ENCODE measurements at places on chromosomes 3 and 15.

- DNase-seq = peak; percentile 32
Observed at GRCh38 chr3:42839616-42840015, 30.4 kb downstream of the ACKR2 start.

- DNase-seq = peak; percentile 40
Observed at GRCh38 chr15:78282324-78282723, 17.1 kb downstream of the SKIC8 start.

- no peak for DNase-seq
Observed at GRCh38 chr3:31392568-31392967, 140.2 kb upstream of the STT3B start.

DNA sequence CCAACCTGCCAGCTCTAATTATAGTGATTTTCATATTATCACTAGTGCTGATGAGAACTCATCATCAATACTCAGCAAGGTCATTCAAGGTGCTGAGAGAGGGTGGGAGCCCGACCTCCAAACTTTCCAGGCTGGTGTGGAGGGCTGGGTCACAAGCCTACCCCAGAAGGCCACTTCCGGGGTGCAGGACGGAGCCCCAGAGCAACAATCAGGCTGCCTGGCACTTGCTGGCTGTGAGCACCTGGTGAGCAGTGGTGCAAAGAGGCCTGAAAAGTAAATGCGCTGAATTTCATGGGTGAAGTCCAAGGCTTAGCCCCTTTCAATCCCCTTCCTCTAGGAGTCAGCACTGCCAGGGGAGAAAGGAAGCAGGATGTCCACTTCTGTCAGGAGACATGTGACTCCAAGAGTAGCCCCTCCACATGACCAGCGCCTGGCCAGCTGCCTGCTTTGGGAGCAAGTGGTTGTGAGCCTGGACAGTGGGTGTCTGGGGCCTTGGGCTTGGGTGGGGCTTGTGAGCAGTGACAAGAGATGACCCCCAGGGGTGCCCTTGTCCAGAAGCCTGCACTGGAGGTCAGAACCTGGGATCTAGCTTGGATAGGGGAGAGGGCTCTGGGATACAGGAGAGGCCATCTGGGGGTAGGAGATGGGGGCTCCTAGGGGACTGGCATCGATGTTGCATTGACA is 165.0 kb upstream of the TLE3 start:
- DNase-seq = no peak

DNA sequence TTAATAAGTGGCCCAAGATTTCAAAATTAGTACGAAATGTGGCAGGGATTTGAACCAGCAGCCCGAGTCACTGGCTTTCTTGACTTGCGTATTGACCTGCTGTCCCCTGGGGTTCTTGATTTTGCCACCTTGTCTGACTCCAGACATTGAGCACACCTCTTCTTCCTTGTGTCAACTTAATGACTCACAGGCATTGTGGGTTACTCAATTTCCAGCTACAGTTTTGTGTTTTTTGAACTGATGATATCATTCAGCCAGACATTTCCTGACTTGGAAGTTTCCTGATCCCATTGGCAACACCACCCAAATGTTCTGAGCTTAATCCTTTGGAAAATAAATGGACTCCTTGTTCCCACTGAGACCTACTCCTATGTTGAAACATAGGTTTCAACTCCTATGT is 64.2 kb downstream of the MOBP start:
- DNase-seq = peak; percentile 1

- DNase-seq = no peak
Observed at GRCh38 chr3:194315965-194316361, 35.2 kb downstream of the CPN2 start.
